HTR-8/SVneo (cell line): ENCODE measurements at places on chromosomes 16 and 17.

GRCh38 chr16:85364323-85365040 lies 248.6 kb upstream of the GSE1 start:
- no peak for DNase-seq

GRCh38 chr17:65453204-65453931 lies 108.1 kb downstream of the AXIN2 start:
- no peak for DNase-seq

DNA sequence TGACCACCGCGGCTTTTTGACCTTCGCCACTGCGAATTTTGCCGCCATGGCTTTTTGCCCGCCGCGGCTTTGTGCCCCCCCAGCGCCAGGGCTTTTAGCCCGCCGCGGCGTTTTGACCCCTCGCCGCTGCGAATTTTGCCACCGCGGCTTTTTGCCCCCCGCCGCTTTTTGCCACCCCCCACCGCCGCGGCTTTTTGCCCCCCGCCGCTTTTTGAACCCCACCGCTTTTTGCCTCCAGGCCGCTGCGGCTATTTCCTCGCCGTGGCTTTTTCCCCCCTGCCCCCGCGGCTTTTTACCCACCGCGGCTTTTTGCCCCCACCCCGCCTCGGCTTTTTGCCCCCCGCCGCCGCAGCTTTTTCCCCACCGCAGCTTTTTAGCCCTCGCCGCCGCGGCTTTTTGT lies 134.8 kb upstream of the TP53TG3C start:
- DNase-seq: no peak

DNA sequence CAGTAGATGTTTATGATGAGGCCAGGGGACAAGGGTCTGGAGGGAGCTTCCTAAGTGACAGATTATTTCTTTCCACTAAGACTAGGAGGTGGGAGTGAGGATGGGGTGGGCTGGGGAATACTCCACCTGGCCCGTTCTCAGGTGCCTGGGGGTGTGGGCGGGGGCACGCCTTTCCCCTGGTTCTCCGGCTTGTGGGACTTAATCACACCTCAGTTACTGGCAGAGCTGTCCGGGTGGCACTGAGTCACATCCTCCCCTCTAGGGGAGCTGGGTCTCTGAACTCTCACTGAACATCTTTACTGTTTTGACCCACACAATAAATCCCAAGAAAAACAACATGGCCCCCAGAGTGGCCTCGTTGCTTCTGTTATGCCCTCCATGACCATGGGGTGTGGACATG lies 332.8 kb downstream of the MAF start:
- no peak for DNase-seq

GRCh38 chr16:49708491-49708890 lies 147.4 kb downstream of the ZNF423 start:
- no peak for DNase-seq

- DNase-seq: no peak
Observed at GRCh38 chr16:4787627-4788482, at the start of gene SEPTIN12. TSS of gene SEPTIN12 (minus strand) at chr16:4788345. CDS start at chr16:4787645, 700 bp downstream.
